Activated T-helper 1 cell treated with anti-CD3 and anti-CD28 coated beads, Interleukin-2, amount 50 U/mL, for 16 hours (primary cell): ENCODE measurements at places on chromosomes 4 and X.

- DNase-seq, result no peak
These were observed 38.3 kb downstream of the AFAP1 start for GRCh38 chr4:7901311-7901885.

DNA sequence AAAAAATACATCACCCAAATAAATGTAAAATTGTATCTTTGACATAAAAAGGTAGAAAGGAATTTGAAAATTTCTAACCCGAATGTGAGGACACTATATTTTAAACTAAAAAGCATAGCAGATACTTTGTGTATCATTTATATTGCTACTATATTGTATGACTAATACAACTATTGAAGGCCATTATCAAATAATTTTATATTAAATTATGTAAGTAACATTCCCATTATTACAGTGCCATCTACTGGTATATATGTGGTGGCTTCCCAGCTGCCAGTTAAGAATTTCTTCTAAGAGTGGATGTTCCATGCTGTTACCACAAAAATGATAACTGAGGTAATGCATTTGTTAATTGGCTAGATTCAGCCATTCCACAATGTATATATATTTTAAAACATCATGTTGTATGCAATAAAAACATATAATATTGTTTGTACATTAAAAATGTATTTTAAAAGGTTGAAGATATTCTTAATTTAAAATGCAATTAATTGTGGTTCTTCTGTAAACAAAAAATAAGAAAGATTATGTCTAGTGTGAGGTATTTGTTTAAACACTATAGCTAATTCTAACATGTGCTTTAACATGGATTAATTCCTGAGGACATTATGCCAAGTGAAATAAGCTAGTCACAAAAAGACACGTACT lies 65.3 kb downstream of the EGF start:
- DNase-seq, result no peak

- DNase-seq, result no peak
These were observed 90.8 kb downstream of the AFF1 start for GRCh38 chr4:87025614-87026041.

DNA sequence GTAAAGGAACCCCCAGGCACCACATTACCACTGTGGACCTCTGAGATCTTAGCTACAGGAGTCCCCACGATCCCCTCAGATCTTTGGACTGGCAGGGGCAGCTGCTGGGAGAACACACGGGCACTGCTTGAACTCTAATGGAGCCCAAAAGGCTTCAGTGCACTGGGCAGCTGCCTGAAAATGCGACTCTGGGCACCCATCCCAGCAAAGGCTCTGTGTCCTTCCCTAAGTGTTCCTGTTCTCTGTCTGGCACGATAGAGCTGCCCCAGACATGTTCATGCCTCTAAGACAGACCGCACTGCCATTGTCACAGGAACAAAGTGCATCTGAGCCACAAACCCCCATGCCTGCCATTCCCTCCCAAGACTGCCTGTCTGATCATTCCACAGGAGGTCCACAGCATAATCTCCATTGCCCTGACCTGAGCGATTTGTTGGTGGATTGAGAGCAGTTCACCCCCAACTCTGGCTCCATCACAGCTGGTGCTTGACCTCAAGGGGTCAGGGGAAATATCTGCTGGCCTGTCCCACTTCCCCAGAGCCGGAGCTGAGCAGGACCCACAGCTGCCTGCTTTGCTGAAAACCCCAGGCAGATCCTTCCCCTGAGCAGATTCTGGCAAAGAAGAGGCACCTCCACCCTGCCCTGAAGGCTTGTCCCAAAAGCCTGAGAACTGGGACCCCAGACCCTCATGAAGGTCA lies 436.0 kb upstream of the INTU start:
- DNase-seq, result no peak

DNA sequence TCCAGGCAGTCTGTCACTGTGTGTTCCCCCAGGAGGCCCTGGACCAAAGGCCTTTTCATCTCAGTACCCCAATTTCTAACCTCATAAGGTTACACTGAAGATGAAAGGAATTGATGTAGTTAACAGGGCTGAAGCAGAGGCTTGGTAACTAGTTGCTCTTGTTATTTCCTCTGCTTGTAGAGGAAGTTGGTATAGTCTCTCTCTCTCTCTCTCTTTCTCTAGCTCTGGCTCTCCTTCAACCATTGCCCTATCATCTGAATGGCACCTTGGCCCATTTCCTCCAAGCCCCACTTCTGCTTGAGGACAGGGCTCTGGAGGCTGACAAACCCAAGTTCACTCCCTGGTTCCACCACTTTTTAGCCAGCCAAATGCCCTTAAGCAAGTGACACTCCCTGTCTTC lies 96.1 kb downstream of the MAMLD1 start:
- no peak for DNase-seq

GRCh38 chr4:145819853-145820181 lies 118.8 kb downstream of the ZNF827 start:
- no peak for DNase-seq

DNA sequence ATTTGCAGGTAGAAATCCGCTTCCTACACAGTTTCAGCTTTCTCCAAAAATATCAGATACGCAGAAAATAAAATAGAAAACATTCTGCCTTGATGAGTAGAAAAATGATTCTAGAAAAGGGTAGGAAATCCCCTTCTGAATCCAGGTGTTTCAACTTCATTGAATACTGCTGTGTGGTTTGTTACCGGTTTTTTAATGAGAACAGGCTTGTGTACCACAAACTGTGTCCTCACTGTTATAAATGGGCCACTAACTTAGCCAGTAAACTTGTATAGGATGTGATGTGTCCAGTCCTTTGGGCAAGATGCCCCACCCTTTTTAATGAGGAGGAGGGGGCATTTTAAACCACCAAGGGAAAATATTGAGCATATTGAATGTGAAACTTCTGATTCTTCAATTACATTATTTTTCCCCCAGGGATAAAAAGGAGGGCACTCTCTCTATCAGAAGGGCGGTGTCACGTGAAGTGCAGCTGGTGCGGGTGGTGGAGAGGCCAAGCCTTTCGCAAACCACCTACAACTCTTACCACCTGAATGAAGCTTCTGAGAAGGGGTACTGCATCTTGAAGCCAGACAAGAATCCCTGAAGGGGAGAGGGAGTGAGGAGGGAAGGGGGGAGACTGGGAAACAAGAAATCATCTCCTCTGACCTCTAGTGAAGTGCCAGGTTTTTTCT lies 4.5 kb downstream of the CXXC4 start:
- DNase-seq, result no peak

- no peak for DNase-seq
These were observed 89.5 kb downstream of the ELOVL6 start for GRCh38 chr4:110108960-110109359.

- no peak for DNase-seq
These were observed 42.0 kb upstream of the GBA3 start for GRCh38 chr4:22650771-22651170.

DNA sequence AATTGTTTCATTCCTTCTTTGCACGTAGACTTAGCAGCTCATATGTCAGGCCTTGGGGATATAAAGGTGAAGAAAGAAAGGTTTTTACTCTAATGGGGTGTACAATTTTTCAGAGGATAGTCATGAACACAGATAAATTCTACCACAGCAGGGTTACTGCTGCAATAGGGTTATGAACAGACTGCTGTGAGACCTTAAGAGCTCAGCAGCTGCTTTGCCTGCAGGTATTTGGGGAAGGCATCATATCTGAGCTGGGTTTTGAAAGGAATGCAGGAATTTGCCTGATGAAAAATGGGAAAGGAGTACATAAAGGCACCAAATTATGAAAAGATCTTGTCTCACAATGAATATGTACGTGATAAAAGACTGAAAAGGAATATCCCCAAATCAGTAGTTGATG lies 128.9 kb downstream of the CEP135 start:
- no peak for DNase-seq

DNA sequence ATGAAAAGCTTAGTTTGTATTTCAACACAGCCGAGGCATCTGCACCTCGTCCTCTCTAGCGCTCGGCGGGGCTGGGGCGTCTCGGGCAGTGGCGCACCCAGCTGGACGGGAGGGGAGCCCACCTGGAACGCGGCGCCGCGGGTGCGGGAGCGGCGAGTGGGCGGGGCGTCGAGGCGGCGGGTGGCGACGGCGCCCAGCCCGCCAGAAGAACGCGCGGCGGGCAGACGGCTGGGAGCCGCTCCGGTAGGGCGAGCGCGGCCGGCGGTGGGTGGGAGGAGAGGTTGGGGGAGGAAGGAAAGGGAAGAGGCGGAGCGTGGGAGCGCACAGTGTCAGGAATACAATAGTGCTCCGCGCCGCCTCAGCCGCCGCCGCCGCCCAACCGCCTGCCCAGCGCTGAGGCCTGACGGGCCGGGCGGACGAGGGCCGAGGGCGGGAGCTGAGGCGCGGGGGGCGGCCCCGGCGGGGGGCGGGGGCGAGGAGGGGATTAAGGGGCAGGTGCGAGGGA lies at the start of gene JADE3:
TSS of gene JADE3 (plus strand) at position 324 of the 505 bp plus-strand sequence. CDS start 72,474 bp downstream, outside the sequence.
- DNase-seq, result no peak

DNA sequence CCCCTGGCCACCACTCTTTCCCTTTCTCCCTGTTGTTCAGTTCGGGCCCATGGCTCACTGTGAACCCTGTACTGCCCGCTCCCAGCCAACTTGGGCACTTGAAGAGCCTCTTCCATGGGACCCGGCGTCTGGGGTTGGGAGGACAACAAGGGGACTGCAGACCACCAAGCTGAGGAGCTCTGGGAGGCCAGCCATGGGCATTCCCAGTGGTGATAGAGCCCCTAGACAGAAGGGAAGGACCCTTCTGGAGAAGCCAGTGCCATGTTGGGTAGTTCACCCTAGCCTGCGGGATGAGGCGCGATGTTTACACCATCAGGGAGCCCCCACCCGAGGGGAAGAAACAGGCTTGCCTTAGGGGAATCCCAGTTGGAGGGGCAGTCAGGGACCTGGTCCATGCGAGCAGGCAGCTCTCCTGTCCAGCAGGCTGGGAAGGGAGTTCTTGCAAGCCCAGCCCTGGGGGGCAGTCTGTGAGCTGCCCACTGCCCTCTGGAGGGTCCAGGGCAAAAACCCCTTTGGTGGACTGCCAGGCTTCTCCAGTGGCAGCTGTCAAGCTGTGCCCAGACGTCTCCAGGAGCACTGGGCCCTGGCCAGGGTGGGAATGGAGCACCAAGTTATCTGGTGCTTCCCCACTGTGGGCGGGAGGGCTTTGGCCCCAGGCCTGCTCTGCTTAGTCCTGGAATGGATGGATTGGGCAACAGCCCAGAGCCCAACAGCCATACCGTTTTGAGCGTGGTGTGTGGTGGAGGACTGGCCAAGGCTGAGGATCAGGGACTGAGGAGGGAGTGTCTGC lies 23.7 kb upstream of the UBA1 start:
- DNase-seq, result no peak

- no peak for DNase-seq
These were observed 60.6 kb downstream of the MAOA start for GRCh38 chrX:43716696-43717095.

DNA sequence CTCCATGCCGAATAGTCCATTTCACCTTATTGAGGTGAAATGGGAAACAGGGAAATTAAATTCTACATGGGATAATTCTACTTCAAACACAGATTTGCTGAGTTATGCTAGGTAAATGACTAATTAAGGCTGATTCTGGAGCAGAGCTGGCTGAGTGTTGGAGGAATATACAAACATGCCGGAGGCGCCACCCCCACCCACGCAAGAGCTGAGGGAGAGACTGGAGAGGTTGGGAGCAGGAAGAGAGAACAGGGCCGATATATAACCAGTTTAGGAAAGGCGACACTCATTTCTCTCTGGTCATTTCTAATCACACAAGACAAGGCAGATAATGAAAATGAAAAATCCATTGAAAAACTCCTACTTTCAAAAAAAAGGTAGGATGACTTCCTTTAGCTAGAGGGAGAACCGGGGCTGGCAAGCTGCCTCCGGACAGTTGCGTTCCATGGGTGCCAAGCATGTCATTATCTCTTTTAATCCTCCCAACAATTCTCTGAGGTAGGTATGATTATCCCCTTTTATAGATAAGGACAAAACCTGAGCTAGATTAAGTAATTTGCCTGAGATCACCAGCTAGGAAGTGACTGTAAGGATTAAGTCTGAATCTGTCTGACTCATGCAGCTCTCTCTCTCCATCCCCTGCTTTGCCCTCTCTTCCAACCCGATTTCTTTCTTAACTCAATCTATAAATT lies 27.6 kb upstream of the CFAP299 start:
- DNase-seq, result no peak

DNA sequence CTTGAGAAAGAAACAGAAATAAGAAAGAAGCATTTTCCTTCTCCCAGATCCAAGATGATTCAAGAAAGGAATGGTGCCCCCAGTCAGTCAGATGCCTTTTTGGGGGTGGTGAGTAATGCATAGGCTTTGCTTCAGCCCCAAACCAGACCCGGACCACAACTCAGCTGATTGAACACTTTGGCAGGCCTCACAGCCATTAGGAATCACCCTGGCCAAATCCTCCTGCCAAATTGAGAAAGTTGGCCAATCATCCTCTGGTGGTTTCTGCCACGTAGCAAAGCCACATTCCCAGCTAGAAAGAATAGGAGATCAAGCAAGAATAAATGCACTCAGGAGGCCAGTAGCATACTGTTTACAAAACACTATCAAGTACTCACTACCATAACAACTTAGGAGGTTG lies 33.7 kb downstream of the FRMD7 start:
- no peak for DNase-seq

- DNase-seq, result no peak
These were observed 83.7 kb downstream of the USP46 start for GRCh38 chr4:52575406-52575805.

GRCh38 chrX:124518885-124519284 lies 172.5 kb downstream of the SH2D1A start:
- no peak for DNase-seq

- DNase-seq, result no peak
These were observed 17.2 kb upstream of the SPRY1 start for GRCh38 chr4:123379392-123379791.

DNA sequence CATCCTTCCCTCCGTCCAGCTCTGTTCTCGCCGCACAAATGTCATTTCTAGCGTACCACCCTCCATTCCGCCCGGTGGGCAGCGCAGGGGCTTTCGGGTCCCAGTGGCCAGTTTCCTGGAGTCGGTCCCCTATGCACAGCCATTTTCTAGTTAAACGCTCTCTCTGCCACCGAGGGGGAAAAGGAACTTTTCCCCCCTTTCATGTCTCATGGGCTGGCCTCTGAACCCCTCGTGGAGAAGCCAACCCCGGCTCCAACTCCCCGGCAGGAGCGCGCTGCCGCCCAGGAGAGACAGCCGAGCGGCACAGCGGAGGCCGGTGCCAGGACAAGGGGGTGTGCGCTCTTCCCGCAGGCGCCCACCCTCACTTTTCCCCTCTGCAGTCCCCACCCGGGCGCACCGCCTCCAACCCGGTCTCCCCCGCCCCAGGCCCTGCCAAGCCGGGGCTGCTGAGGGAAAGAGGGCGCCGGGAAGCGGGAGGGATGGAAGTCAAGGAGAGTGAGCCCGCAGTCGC lies 662 bp downstream of the APBB2 start:
- no peak for DNase-seq

GRCh38 chr4:181970366-181970765 lies 272.8 kb upstream of the TENM3 start:
- DNase-seq, result no peak

- no peak for DNase-seq
These were observed 13.1 kb downstream of the ACSL1 start for GRCh38 chr4:184812651-184813181.

- no peak for DNase-seq
These were observed 17.1 kb upstream of the PAGE2B start for GRCh38 chrX:55057675-55058249.
